PC-9 (cell line): ENCODE measurements at places on chromosomes 12 and 14. TPM values are rescaled to one million over a fixed set of nuclear protein-coding genes. Genes with fewer than 3 reads are reported as not detected.

DNA sequence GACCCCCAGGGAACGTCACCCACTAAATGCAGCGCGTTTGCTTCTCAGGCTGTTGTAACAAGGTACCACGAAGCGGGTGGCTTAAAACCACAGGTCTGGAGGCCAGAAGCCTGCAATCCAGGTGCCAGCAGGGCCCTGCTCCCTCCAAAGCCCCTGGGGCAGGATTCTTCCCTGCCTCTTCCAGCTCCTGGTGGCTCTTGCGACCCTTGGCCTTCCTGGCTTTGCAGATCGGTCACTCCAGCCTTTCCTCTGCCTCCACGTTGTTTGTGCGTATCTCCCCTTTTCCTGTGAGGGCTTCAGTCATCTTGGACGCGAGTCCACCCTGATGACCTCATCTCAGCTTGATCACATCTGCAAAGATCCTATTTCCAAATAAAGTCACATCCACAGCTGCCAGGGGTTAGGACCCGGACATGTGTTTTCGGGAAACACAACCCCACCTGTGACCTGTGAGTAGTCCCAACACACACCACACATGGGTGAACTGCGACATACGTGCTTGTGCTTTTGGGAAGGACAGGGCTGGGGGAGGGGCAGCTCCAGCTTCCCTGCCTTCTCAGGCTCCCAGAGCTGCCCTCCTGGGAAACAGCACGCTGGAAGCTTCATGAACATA, 114.5 kb upstream of the NCOR2 start:
- no peak for DNase-seq

GRCh38 chr14:51370758-51371386, 130.8 kb downstream of the TMX1 start:
- no peak for DNase-seq

DNA sequence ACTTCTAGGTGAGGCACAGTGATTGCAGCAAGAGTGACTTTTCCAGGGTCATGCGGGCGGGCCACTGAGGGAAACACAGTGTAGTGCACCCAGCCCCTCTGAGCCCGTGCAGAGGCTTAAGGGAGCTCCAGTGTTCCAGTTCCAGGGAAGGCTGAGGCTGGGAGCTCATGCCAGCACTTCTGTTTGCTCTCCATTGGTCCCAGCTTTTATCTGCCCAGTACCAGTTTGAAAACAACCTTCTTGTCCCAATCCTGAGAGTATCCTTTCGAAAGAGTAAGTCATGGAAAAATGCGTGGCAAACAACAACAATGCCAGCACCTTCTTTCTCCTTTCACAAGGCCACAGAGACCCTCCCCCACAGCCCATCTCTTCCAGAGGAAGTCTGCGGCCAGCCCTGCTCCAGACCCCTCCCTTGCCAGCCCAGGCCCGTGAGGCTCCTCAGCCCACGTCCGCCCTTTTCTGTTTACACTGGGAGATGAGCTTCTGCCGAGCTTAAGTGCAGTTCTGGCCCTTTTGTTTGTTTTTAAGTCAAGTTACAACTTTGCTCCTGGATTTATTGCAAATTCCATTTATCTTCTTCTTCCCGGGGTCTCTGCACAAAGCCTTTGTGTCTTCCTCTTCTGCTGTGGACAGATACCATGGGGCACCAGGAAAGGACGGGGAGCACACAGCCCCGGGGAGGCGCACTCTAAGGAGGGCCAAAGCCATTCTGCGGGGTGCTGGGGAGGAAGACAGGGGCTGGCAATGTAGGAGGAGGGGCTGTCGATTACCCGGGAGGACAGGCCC, 185.6 kb downstream of the ZFP36L1 start:
- no peak for DNase-seq

- DNase-seq: no peak
Measured at GRCh38 chr12:75786070-75786469, 245.5 kb downstream of the PHLDA1 start.

GRCh38 chr14:88502740-88503139, 52.1 kb downstream of the PTPN21 start:
- no peak for DNase-seq

GRCh38 chr12:93091886-93092648, 163.0 kb upstream of the EEA1 start:
- DNase-seq: no peak

GRCh38 chr12:71360013-71360412, 79.6 kb upstream of the LGR5 start:
- DNase-seq: no peak

GRCh38 chr12:5582018-5582417, 150.1 kb downstream of the NTF3 start:
- DNase-seq: no peak

DNA sequence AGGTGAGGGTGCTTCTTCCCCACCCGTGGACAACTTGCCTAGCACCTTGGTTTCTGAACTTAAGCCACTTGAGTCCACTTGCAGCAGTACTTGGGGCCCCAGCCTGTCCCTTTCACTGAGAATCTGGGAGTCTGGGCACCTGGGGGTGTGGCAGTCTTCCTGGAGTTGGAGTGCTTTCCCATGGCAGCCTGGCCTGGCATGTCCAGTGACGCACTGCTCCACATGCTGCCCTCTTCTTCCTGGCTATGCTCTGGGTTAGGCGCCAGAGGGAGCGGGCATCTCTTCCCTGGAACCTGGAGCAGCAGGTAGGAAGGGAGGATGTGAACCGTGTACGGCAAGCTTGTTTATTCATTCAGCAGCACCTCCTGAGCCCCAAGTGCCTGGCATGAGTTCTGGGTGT, 76.4 kb downstream of the PAPOLA start:
- DNase-seq: no peak

- peak; percentile 64 for DNase-seq
Measured at GRCh38 chr14:49951691-49952345, 58.9 kb downstream of the ARF6 start.

DNA sequence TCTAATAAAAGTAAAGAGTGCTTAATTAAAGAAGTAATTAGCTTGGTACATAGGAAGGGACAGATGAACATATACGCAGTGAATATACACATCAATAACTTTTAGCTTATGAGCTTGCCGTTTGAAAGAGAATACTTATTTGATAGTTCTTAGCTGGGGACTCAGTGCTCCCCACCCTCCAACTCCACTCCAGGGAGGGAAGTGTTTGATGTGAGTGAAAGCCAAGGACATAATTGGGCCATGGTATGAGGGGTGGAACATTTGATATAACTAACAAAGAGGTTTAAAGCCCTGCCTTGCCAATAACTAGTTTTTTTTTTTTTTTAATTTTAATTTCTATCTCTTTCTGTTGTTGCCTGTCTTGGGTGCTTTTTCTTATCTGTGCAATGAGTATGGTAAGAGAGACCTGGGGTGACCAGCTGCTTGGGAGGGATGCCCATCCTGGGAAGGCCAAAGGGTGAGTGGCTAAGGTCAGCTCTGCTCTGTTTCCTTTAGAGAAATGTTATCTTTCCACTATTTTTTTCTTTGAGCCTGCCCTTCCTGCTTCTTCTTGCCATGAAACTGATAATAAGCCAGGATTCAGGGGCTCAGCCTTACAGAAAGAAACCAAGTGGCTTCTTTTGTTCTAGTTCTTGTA, 132.8 kb upstream of the CPSF6 start:
- no peak for DNase-seq

DNA sequence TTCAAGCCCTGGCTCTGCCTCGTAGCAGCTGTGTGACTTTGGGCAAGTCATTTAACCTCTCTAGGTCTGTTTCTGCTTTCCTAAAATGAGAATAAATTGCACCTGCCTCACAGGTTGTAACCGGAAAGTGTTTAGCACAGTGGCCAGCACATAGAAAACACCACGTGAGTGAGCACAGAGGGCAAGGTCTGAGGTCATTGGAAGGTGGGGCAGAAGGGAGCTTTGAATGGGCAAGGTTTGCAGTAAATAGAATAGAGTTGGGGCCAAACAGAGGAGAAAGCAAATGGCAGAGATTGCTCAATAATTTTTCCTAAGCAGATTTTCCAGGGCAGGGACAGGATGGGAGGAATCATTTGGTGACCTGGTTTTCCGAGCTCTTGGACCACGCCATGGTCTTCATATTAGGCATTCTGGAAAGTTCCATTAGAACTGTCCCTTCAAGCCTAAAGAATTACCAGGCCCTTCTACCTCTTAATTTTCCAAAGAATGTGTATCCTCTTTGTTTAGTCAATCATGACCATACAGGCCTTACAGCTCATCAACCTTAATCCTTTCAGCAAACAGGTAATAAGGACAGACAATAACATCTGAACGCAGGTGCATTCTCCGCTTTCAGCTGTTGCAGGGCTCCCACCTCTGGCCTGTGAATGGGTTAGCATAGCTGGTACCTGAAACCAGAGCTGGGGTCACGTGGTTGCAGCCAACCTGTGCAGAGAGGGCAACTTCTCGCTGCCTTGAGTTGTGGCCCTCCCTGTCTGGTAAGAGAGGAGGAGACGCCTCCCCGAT, 53.8 kb downstream of the VWF start:
- no peak for DNase-seq

GRCh38 chr14:70213721-70214282, 25.1 kb upstream of the SLC8A3 start:
- no peak for DNase-seq

- DNase-seq: no peak
Measured at GRCh38 chr12:66217342-66217917, 28.4 kb downstream of the IRAK3 start.

- no peak for DNase-seq
Measured at GRCh38 chr12:118649765-118650585, 273.6 kb downstream of the SUDS3 start.

DNA sequence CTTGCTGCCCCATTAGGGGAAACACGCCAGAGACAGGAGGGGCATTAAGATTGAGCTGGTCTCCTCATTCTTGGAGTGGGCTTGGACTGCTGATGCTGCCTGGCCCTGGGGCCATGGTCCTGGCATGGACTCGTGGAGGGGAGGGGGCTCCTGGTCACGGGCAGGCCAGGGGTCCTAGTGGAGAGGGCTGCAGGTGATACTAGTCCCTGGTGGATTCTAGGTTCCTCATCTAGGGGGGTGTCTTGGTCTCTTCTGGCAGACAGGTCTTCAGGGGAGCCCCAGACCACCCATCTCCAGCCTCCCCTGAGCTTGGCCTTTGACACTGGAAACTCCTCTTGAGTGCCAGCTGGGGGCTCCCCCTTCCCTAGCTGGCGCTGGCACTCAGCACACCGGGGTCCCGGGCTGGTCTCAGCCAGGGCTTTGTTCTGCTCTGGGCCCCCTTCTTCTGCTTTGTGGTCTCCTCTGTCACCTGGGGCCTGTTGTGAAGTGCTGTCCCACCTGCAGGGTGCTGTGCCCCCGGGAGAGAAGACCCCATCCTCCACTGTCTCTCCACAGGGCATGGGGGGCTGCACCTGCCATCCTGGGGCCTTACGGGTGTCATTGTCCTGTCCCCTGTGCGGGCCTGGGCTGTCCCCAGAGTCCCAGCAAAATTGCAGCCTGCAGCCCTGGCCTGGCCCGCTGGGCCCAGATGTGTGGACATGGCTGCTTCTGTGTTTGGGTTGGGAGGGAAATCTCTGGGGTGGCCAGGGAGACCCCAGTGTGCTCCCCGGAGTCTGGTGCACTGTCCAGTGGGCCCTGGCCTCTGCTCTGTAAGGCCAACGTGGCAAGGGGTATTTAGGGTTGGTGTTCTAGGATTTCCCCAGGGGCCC, 2.3 kb downstream of the KIF26A start:
- no peak for DNase-seq

Gene FAM181A
- total RNA-seq: not detected in 2 replicates

Gene TSPAN31
- 18.2 and 22.5 TPM in 2 replicates for total RNA-seq

Gene MTERF2
- total RNA-seq: 8.2 and 9.0 TPM in 2 replicates

Gene MYF5
- not detected in 2 replicates for total RNA-seq

Gene KRT6C
- total RNA-seq: not detected in 2 replicates

Gene C14orf180
- total RNA-seq: not detected in 2 replicates

Gene GALNT9
- total RNA-seq: 11.2 and 16.1 TPM in 2 replicates
